ENCODE measurements at places on chromosomes 16 and 17.

DNA sequence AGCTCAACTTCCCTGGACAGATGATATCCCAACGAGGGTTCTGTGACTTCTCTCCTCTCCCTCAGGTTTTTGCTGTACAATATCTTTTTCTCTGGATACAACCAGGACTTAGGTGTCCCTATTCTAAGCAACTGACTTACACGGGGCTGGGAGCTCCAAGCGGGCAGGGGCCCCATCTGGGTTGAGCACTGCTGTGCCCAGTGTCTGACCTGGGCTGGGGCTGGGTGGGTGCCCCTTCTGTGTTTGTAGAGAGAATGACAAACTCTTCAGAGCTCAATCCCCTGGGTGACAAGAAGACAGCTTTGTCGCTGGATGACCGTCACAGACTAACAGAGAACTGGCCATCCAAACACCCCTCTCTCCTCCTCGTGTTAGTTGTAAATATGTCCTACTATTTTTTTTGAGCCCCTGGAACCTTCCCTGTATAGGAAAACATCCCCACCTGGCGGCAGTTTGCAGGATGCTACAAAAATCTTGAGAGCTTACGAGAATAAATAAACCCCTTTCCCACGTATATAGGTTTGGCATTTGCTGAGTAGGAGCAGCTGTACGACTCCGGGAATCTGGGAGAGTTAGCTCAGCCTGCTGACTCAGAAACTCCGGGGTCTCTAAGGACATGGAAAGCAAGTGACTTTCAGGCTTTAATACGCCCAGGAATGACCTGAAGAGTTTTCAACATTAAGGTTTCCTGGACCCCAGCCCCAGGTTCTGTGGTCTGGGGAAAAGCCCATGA lies 23.7 kb upstream of the RCVRN start:
- peak; percentile 76 for DNase-seq

- no peak for DNase-seq
Measured at GRCh38 chr16:70421473-70422311, 17.2 kb downstream of the ST3GAL2 start.

GRCh38 chr16:50425044-50425443 lies 56.3 kb upstream of the BRD7 start:
- no peak for DNase-seq

DNA sequence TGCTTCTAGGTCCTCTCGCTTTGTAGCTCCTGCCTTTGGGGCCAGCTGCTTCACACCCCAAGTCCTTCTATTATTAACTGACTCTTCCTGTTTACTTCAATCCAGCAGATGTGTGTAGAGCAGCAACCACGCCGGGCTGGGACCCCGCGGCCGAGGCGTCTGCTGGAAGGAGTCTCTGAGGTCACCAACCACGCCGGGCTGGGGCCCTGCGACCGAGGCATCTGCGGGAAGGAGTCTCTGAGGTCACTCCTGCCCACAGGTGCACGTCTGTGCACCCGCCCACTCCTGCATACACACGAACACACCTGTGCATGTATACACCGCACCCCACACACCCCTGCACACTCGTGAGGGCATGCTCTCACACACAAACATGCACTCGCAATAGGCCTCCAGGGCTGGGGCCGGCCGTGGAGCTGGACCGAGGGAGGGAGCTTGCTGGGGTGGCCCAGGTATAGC lies 7.8 kb upstream of the TEX19 start:
- DNase-seq, result no peak

DNA sequence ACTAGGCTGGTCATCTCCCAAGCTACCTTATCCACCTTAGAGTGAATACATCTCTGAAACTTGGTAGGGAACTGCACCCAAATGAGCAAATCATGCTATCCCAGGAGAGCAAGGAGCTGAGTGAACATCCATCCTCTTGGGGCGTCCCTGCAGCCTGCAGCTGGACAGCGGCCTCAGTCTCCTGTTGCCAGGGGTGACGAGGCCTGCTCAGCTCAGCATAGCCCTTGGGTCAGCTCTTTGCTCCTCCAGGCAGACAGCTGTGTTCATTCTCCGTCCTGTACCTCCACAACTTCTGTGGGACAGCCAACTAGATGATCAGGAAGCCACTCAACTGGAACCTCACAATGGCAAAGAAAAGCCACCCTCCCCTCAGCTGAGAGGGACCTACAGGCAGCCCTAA lies 111.9 kb downstream of the SOCS1 start:
- no peak for DNase-seq

- DNase-seq, result peak; percentile 77
Measured at GRCh38 chr17:19958023-19958422, 19.6 kb downstream of the AKAP10 start.
